A549 treated with RU486 at 1 μM for 4 hours (cell line): ENCODE measurements at places on chromosomes 13 and 19. TPM values are rescaled to one million over a fixed set of nuclear protein-coding genes. Genes with fewer than 3 reads are reported as not detected.

The CPAMD8 gene
- 0.21 TPM in 1 of 5 replicates, not detected in the others for total RNA-seq

The COX7A1 gene
- total RNA-seq: not detected in 5 replicates

The SPACA4 gene
- total RNA-seq: not detected in 5 replicates

The ZNF730 gene
- not detected in 5 replicates for total RNA-seq

The CD33 gene
- total RNA-seq: 0.02 to 0.14 TPM (median 0.09 TPM) in 3 of 5 replicates, not detected in the others

The KLK3 gene
- not detected in 5 replicates for total RNA-seq

The LSM7 gene
- total RNA-seq: 135 to 166 TPM (median 148 TPM) in 5 replicates

The CYP4F3 gene
- 1.7 to 3.1 TPM (median 2.4 TPM) in 5 replicates for total RNA-seq

The EVI5L gene
- total RNA-seq: 0.97 to 1.7 TPM (median 1.5 TPM) in 5 replicates

The MKNK2 gene
- 31.0 to 59.6 TPM (median 51.3 TPM) in 5 replicates for total RNA-seq

The C5AR1 gene
- total RNA-seq: 0.91 to 2.3 TPM (median 1.9 TPM) in 5 replicates

The ZIC2 gene
- total RNA-seq: 8.8 to 13.6 TPM (median 11.3 TPM) in 5 replicates

The SHD gene
- total RNA-seq: not detected in 5 replicates

The SLC5A5 gene
- 0.06 to 0.25 TPM (median 0.17 TPM) in 5 replicates for total RNA-seq

The C2CD4C gene
- 0.15 to 0.61 TPM (median 0.54 TPM) in 5 replicates for total RNA-seq

The C19orf38 gene
- total RNA-seq: 0.12 to 0.15 TPM in 2 of 5 replicates, not detected in the others

The EDDM13 gene
- not detected in 5 replicates for total RNA-seq
